Stimulated activated CD4-positive, alpha-beta T cell treated with anti-CD3 and anti-CD28 coated beads, TNF-alpha, amount 100 ng/mL, for 4 hours (primary cell): ENCODE measurements at places on chromosomes 3 and 15.

DNA sequence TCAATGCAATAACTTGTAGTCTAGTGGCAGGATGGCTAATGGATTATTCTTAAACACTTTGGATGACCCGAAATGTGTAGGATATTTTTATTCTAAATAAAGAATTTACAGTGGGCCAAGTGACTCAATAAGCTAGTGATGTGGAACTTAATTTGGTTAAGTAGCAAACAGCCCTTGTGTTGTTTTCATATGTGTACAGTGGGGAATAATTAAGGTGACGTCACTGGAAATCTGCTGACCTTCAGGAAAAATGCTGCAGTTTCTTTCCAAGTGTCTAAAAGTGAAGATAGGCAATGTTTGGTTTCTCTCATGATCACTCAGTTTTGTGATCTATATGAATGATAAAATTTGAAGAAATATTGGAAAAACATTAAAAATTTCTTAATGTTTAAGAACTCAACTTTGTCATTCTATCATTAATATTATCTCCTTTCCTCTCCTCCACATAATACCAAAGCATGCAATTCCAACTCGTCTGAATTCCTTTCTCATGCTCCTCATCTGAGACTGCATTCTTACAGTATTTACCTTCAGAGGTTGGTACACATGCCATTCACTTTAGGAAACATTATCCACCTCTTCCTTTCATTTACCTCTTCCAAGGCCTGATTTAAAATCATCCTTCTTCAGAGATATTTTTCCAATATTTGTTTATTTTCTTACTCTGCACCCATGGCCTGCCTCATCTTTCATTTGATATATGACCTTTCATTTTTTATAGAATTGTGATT is 414.6 kb upstream of the ARPP21 start:
- DNase-seq, result no peak

DNA sequence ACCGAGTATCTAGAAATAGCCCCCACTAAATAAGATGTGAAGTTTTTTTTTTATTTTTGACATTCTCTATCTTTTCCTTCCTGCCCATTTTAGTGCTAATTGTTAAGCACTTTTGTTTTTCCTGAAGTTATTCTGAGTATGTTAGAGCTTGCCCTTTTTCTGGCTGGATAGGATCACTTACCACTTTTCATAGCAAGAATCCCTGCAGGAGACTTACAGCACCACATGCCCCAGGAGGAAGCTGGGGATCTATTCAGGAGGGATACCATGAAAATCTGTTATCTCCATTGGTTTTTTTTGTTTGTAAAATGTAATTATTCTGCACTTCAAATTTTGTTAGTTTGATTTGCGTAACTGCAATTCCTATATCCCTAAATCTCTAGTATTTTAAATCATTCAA is 968.4 kb downstream of the ZPLD1 start:
- DNase-seq, result no peak

- DNase-seq, result no peak
Observed at GRCh38 chr15:85142312-85142711, 160.7 kb downstream of the PDE8A start.

DNA sequence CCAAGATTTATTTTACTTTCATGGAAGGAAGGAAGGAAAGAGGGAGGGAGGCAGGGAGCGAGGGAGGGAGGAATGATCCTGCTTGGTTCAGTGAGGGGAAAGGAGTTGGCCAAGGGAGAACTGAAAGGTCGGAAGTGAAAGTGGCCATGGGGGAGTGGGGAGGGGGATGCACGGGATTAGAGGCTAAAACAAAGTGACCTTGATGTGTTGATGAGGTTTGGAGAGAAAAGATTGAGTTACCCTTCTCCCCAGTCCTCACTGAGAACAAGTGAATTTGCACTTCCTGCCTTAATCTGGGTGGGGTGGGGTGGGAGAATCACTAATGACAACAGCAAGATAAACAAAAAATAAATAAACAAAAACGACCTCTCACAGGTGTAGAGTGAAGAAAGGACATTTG is 212.0 kb upstream of the TLE3 start:
- no peak for DNase-seq

- no peak for DNase-seq
Observed at GRCh38 chr3:188649521-188649920, 495.6 kb downstream of the LPP start.

DNA sequence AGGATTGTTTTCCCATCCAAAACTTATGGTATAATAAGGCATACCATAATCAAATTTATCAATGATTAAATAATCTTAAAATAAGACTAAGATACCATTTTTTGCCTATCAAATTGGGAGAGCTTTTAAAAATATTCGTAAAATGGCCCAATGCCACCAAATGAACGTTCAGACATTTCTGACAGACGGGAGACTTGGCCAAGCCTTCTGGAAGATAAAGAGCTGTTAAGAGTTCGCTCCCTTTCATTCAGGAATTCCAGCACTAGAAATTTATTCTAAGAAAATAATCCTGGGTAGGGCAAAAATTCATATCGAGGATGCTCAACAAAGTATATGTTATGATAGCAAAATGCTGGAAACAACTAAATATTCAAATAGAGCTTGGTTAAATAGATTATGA is 85.6 kb upstream of the NEO1 start:
- DNase-seq, result no peak

GRCh38 chr3:31754575-31755278 is 222.0 kb downstream of the STT3B start:
- DNase-seq, result no peak

DNA sequence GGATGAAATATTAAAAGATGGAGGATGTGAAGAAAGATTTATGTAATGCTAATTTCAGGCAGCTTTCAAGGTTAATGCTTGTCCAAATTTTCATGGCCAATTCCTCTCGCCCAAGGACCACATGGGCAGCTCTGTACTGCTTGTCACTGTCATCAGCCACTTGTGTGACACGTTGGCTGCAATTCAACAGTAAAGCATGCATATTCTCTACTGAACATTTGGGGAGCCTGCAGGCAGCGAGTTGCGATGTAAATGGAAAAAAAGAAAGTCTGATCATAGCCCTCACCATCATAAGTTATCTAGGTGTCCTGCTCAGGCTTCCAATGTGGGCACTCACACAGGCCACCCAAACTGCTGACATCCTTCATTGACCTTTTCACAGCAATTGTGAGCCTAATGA is 1026.8 kb upstream of the NR2F2 start:
- DNase-seq, result no peak

- DNase-seq, result no peak
Observed at GRCh38 chr15:79467865-79468586, 35.9 kb downstream of the MINAR1 start.

- no peak for DNase-seq
Observed at GRCh38 chr15:52199271-52199670, 8.1 kb upstream of the GNB5 start.

GRCh38 chr3:28595372-28595771 is 246.7 kb upstream of the AZI2 start:
- no peak for DNase-seq

DNA sequence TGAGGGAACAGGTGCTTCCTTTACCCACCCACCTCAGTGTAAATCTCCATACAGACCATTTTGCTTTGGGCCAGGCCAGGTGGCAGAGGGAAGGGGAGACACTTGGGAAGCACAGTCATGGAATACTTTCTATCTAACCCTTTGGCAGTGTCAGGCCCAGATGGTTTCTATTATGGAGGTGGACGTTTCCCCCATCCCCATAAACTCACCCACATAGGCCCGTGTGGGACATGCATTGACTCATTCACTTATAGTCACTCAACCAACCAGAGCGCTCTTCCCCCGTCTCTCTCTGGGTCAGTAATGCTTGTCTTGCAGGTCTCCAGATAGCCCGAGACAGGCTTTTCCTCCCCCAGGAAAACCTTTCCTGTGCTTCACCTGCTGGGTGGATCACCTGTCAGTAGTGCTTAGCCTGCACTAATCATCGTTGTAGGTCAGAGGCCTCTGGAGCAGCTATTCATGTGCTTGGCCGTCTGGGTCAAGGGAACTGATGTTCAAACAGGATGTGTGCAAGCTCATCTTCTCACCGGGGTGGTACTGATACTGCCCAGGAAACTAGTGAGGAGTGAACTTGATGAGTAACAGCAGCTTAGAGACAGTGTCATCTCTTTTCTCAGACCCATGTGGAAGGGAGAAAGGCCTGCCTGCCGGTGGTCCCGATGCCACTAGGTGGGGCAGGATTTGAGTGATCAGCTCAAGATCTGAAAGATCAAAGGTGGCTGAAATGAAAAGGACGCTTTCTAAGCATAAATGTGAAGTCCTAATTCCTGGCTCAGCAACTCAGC is 67.1 kb downstream of the CEMIP start:
- no peak for DNase-seq

DNA sequence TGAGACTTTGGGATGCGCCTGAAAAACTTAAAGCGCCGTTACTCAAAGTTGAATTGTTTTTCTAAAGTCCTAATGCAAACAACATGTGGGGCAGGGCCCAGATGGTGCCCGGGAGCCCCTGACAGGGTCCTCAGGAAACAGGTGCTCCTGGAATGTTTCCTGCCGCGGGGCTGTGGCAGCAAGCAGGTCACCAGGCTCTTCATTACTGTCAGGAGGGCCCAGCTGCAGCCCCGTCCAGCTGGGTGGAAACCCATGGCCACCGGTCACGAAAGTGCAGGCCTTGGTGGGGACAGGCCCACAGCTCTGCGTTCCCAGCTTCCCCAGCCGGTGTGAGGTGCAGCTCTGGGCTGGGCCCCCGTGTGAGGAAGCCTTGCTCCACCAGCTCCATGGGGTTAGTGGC is 63.9 kb upstream of the GATA2 start:
- DNase-seq, result no peak

GRCh38 chr3:149812165-149812605 is 830 bp upstream of the RNF13 start:
- no peak for DNase-seq

GRCh38 chr3:187104933-187105332 is 34.4 kb downstream of the RPL39L start:
- no peak for DNase-seq

GRCh38 chr3:12768579-12769527 is 9.8 kb upstream of the TMEM40 start:
- DNase-seq, result no peak

GRCh38 chr15:33543957-33544356 is 233.2 kb downstream of the RYR3 start:
- no peak for DNase-seq

GRCh38 chr15:45253330-45253729 is 1.3 kb downstream of the SLC28A2 start:
- DNase-seq, result no peak

DNA sequence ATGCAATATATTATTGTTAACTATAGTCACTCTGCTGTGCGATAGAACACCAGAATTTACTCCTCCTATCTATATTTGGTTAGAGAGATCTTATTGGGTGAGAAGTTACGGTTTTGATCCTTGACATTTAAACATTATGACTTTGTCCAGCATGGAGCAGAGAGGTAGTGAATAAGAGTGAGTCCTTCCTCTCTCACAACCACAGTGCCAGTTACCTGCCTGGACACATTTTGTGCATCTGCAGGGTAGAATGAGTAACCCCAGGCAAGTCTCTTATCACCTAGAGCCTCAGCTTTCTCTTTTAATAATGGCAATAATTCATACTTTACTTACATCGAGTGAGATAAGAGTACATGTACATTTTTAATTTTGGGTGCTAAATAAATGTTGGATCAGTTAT is 24.1 kb downstream of the KAT2B start:
- DNase-seq, result no peak

DNA sequence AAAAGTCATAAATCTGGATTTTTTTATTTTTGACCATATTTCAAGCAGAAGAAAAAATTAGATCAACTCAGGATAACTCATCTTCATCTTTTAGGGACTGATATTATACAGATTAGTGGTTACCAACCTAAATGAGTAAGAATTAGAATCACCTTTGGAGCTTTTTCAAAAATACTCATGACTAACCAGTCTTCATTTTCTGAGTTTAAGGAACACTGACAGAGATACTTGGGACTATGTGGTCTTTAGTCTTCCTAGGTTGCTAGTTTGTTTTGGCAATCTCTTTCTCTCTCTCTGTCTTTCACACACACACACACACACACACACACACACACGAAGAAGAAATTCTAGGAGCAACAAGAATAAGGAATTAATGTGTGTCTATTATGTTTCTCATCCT is 50.1 kb downstream of the TMOD3 start:
- DNase-seq, result no peak

- DNase-seq, result no peak
Observed at GRCh38 chr3:86865506-86865905, 125.4 kb downstream of the VGLL3 start.

DNA sequence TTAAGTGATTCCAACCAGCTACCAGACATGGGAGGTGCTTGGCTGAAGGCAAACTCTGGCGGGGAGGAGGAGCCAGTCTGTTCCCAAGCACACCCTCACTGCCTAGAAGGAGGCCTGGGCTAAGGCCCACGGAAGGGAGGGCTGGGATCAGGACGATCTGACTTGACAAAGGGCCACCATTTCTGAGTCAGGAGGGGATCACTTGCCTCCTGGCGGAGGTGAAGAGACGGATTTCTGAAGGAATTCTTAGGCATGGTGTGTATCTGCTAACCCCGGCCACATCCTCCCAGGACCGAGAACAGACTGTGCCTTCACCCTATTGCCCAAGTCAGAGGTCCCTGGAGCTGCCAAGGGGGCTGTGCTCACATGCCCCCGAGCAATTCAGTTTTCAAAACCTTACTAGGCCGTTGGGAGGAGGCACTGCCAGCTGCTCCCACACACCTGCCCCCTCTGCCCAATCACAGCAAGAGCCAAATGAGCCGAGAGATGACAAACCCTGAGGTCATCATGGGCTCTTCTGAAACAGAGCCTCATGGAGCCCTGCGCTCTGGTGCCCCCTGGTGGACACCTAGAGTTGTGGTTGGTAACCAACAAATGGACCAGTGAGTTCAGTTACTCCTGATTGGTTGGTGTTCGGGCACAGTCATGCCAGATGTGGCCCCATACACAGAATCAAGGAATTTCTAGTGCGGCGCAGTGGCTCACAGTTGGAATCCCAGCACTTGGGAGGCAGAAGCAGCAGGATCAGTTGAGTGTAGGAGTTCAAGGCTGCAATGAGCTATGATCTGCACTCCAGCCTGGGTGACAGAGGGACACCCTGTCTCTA is 6.5 kb upstream of the TNK2 start:
- DNase-seq, result peak; percentile 89

DNA sequence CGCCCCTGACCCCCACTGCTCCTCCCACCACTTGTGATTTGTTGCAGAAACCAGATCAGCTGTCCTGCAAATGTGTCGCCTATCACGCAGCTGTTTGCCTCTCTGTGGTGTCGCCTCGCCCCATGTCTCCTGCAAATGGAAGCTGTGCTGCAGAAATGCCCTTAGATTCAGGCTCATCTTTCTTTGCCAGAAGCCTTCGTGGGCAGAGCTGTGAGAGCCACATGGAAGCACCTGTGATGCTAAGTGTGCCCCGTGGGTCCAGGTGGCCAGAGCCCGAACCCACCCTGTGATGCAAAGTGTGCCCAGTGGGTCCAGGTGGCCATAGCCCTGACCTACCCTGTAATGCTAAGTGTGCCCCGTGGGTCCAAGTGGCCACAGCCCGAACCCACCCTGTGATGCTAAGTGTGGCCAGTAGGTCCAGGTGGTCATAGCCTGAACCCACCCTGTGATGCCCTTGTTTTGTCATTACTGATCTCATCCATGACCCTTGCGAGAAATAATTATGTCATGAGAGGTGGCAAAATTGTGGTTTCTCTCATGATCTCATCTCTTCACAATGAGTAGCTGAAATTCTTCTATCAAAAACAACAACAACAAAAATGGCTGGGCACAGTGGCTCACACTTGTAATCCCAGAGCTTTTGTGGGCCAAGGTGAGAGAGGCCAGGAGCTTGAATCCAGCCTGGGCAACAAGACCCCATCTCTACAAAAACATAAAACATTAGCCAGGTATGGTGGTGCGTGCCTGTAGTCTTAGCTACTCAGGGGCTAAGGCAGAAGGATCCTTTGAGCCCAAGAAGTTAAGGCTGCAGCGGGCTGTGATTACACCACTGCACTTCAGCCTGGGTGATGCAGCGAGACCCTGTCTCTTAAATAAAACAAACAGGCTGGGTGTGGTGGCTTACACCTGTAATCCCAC is 187.4 kb downstream of the GOLGA6L6 start:
- no peak for DNase-seq
